ENCODE measurements at places on chromosomes 2 and 18.

GRCh38 chr2:144942516-144943256 lies 422.8 kb upstream of the ZEB2 start:
- no peak for DNase-seq

DNA sequence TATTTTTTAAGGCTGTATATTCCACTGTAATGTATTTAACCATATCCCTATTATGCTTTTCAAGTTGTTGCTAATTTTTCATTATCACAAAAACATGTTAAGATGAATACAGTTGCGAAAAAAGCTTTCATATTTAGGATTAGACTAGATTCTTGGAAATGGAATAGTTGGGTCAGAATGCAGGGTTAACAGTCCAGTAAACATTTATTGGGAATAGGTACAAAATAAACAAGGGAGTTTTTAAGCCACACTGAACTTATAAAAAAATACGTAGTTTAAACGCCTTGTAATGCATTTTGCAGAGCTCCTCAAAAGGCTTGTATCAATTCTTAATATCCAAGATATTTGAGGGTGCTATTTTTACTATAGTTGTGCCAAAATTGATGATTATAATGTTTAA lies 35.6 kb downstream of the RPE start:
- DNase-seq, result no peak

GRCh38 chr2:69926849-69927515 lies 12.1 kb downstream of the MXD1 start:
- no peak for DNase-seq

DNA sequence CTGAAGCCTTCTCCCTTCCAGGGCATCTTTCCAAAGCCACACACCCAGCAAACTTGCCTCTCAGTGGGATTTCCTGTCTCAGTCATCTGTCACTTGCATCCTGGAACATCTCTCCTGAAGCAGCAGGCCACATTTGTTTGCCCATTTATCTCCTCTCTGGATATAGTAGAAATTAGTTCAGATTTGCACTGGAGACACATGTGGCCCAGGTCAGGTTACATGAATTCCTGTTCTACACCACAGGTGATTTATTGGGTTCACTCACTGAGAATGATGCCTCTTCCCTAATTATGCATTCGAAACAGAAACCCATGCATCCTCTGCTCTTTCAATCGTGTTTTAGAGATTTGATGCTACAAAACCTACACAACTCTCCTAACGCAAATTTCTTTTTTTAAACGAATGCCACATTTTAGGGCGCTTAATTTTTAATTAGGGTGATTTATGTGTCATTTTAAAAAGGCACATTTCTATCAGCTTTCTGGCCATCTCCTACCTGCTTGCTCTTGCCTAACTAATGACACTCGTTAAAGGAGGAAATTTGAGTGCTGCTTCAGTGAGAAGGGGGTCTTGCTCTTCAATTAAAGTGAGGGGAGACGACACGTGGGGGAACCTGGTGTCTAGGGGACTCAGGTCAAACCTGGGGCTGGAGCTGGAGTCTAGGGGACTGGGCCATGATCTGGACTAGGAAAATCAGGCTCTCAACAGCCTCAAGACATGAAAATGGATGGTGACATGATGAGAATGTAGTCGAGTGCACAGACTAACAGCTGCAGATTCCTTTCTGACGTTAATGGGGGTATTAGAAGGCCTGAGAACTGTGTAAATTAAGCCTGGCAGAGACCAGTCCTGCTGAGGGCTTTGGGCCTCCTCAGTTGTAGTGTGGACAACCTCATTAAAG lies 221.4 kb downstream of the CLIP4 start:
- no peak for DNase-seq

GRCh38 chr2:15593327-15593705 lies 1.6 kb downstream of the DDX1 start:
- DNase-seq, result no peak

GRCh38 chr2:172230889-172231401 lies 128.2 kb upstream of the DLX2 start:
- no peak for DNase-seq

GRCh38 chr2:31739161-31739560 lies 158.4 kb upstream of the SRD5A2 start:
- no peak for DNase-seq

DNA sequence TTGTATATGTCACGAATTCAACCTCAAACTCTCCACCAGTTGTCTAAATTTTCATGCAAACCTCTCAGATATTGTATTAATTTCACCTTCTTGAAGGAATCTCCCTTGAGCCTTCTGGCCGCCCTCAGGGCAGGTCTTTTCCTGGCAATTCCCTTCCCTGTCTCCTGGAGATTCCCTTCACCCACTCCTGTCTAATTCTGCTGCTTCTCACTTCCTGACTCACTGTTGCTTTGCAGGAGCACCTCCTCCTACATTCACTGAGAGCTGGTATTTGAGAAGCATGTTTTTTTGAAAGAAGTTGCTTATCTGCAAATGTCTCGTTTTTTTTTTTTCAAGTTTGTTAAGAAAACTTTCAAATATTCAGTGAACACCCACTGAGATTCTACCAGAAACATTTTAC lies 79.9 kb upstream of the OTOS start:
- no peak for DNase-seq

- peak; percentile 15 for DNase-seq
Measured at GRCh38 chr2:196331143-196331542, 159.8 kb upstream of the STK17B start.

GRCh38 chr2:172228177-172228808 lies 125.6 kb upstream of the DLX2 start:
- no peak for DNase-seq

DNA sequence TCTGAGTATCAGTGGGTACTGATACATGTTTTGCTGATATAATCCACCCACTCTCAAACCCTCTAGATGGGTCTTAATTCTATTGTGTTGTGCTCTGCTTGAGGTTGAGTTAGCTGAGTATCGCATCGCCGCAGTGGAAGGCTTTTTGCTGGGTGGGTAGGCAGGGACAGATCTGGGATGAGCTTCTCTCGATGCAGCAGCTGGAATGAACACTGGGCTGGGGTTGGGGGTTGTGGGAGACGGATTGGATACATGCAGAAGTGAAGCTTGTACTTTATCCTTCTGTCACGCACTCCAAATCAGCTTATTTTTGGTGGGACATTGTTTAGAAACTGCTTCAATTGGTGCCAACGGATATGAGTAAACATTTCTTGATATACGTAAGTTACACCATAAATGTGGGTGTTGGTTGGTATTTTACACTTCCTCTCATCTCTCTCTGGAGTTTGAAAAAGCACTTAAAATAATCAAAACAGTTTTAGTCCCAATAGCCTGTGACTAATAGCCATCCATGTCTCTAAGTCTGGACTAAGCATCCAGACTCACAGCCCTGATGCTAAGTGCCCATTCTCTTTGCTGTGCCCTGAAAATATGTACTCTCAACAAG lies 107.1 kb downstream of the POLE4 start:
- DNase-seq, result no peak

- no peak for DNase-seq
Measured at GRCh38 chr18:11308499-11308898, 159.1 kb upstream of the PIEZO2 start.

DNA sequence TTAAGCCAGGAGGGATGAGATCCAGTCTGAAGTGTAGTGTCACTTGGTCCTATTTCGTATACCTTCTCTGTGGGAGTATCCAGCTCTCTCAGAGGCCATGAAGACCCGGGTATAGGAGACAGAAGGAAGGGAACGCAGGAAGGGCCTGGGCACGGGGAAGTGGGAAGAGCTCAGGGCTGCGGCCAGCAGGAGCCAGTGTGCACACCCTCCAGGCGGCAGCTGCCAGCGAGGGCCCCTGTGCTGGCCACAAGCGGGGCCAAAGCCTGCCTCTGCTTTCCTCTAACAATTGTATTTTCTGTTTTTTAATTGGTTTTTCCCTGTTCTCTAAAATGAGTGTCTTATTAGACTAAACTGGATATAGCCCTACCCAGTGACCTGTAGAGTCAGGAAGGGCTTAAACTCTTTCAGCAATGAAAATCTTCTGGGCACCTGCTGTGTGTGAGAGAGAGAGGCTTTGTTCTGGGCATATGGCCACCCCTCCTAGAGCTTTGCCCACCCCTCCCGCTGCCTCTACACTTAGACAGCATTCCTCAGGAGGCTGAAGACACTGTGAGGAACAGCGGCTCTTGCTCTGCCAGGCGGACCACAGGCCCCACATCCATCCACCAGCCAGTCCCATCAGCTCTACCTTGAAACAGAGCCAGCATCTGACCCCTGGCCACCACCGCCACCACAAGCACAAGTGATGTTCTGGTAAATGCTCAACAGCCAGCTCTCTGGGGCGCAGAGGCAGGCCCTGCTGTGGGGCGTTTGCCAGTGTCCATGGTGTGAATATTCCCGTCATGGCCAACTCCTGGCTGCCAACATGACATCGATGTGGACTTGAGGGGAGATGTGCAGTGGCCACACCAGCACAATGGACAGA lies 9.5 kb downstream of the GPR17 start:
- no peak for DNase-seq

DNA sequence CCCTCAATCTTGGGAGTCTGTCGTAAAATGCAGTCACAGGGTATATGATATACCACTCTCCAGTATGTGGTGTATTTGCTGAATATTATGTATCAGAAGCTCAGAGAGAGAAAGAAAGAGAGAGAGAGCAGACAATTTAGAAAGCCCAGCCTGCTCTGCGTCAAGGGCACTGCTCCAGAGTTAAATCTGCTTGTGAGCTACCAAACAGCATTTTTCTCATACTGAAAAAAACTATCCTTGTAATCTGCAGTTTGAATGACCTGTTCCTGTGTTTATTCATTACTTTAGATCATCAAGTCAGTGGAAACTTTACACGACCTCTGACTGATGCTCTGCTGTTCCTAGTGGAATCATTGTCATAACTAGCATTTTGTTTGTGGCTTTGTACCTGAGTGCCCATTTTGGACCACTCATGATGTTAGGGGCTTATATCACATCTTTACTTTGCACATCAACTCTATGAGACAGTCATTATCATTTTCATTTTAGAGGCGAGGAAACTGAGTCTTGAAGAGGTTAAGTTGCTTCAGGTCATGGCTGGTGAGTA lies 89.2 kb upstream of the PELI1 start:
- DNase-seq, result no peak

- no peak for DNase-seq
Measured at GRCh38 chr2:173762221-173762620, 203.0 kb downstream of the SP3 start.

- no peak for DNase-seq
Measured at GRCh38 chr2:9630117-9630735, 571 bp downstream of the YWHAQ start.
